ENCODE measurements at places on chromosomes 3 and 15.

DNA sequence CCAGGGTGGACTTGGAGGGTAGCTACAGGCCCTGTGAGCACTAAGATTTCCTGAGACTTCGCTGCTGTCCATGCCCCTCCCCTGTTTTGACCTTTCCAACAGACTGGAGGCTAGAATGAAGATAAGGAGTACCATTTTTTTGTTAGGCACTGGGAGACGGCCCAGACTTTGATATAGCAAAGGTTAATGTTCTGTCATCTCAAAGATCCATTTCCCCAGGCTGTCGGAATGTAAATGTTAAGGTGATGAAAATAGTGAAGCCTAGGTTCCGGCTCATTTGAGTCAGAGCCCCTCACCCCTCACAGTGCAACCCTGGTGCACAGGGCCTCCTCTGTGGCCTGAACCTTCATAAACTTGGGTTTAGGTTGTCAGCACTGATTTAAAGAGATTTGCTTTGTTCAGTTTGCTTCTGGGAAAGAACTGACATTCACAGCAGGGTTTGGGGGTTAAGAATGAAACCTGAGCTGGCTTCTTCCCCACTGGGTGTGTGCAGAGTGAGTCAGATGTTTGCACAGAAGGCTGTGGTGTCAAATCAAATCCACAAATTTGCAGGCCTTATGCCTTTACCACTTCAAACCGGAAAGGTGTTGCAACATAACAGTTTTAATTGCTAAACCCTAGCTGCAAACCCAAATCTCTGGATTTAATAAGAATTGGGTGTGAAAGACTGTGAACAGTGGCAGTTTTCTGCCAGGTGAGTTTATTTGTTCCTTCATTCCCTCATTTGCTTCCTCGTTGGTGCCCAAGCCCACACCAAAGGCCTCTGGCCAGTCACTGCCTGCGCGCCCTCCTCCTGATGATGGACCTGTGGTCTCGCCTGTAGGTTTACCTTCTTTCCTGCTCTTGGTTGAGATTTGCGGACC is 20.6 kb upstream of the KCTD6 start:
- peak; percentile 25 for DNase-seq

- no peak for DNase-seq
Measured at GRCh38 chr3:45927881-45928280, 15.4 kb upstream of the CXCR6 start.

GRCh38 chr3:56547486-56547885 is 9.5 kb upstream of the CCDC66 start:
- DNase-seq, result no peak

DNA sequence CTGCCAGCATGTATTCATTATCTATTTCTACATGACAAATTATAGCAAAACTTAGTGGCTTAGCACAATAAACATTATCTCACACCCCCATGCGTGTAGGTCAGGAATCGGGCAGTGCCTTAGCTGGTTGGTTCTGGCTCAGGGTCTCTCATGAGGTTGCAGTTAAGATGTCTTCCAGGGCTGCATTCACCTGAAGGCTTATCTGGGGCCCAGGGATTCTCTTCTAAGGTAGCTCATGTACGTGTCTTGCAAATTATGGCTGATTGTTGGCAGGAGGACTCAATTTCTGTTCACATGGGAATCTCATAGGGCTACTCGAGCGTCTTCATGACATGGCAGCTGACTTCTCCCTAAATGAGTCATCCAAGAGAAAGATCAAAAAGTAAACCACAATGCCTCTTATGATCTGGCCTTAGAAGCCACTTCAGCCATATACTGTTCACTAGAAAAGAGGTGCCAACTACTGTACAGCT is 42.9 kb upstream of the TSC22D2 start:
- no peak for DNase-seq

- peak; percentile 72 for DNase-seq
Measured at GRCh38 chr3:119469418-119470189, 841 bp downstream of the POGLUT1 start.

DNA sequence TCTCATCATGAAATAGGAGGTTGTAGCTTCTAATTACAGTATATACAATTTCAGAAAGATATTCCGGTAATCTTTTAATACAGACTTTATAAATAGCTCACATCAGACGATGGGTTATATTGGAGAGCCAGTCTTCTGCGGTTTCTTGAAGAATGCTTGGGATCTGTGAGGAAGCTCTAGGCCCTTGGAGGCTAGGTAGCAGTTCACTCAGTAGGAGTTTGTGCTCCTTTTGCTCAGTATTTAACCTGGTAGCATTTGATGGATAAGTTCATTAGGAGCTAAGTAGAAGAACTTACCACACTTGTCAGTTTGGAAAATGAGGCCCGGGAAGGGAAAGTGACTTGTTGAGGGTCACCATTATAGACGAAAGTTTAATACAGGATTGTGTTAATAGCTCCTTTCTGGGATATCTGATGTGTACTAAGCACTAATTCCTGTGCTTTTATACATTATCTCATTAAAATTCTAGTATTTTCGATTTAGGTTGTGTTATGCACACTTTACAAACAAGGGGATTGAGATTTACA is 2.8 kb downstream of the FNDC3B start:
- DNase-seq, result peak; percentile 51

DNA sequence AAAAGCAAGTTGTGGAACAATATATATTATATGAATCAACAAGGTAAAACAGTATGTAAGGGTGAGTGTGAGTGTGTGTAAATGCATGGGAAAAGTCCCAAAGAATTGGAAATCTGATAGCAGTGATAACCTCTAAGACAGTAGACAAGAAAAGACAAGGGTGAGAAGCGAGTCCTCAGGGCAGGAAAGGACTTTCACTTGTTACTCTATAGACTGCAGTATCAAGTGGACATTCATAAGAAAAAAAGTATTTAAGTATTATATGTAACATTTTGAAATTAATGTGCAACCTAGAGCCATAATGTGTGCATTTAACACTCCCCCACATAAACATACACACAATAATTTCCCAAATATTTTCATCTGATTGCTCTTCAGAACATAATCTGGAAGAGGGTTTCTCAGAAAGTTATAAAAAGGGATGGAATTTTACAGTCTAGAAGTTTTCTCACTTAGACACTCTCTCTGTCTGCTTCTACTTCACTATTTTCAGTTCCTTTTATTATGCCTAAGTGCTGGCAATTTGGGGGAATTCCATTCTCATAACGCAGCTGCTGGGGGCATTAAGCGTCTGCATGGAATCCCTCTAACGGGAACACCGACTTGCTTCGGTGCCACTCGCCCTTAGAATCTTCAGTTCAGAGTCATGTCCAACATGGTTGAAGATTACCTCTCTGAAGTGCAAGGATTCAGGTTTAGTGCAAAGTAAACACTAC is 50.0 kb upstream of the CDIN1 start:
- no peak for DNase-seq

DNA sequence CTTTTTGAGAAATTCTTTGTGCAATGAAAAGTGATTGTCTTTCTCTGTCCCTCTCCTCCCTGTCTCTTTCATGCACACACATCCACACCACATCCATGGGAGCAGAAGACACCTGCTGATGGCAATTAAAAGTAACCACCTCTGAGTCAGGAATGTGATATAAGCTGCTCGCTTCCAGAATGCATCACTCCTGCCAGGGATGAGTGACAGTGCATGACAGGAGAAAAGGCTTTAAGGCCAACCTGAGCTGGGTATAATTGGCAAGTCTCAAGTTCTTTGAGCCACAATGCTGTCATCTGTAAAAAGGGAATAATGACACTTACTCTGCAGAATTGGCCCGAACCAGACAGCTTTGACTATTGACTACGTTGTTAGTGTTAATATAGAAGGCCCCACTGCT is 59.6 kb downstream of the UBP1 start:
- no peak for DNase-seq

All from muscle of leg (tissue), 16 donors.